ENCODE measurements at places on chromosomes 13 and 19.

DNA sequence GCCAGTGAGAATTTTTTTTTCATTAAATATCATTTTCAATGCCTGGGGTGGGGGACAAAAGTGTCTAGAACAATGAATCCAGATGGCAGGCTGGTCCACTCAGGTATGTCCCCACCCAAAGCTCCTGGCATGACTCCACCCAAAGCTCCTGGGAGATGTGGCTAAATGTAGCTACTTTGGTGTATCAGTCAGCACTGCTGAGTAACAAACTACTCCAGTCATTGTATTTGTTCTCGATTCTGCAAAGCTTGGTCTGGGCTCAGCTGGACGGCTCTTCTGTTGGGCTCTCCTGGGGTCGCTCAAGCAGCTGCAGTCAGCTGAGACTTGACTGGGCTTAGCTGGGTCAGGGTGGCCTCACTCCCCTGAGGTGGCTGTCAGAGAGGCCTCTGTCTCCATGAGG, 48.5 kb downstream of the CELF5 start:
- DNase-seq = no peak

- DNase-seq = no peak
These were observed 1.4 kb upstream of the SAMD1 start for GRCh38 chr19:14091813-14092462.

DNA sequence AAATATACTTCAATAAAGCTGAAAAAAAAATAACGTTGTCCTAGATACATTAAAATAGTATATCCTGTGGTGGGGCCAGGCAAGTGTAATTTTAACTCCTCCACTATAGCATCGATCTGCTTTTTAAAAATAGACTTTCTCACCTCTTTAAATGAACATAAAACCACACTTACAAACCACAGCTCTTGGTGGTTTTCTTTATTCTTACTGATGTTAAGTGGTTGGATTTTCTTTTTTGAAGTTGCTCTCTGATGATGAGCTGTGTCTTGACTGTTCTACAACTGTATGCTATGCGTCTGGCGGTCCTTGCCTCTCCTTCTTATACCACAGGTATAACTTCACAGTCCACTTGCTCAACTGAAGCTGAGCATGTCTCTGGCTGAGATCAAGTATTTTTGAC, 721.5 kb upstream of the KLHL1 start:
- DNase-seq = no peak

DNA sequence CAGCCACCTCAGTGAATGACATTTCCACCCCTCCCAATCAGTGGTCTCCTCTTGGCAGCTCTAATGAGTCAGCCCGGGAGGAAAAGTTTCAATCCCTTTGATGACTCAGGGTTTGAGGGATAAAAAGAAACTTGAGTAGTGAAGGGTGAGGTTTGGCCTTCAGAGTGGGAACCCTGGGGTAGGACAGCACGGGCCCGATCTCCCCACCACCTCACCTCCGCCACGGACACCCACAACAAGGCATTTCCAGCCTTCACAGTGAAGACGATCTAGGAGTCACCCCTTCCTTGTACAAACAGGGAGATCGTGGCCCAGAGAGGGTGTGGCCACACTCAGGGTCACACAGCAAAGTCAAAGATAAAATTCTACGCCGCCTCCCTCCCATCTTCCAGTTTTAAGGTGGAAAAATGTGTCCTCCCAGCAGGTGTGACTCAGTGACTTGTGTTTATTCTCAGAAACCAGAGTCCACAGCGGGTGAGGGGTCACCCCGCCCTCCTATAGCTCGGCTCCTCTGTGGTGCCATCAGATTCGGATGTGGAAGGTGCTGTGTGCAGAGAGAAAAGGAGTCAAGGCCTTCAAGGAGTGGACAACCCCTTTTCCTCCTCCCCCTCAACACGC, 12.3 kb downstream of the CIB3 start:
- DNase-seq = no peak

DNA sequence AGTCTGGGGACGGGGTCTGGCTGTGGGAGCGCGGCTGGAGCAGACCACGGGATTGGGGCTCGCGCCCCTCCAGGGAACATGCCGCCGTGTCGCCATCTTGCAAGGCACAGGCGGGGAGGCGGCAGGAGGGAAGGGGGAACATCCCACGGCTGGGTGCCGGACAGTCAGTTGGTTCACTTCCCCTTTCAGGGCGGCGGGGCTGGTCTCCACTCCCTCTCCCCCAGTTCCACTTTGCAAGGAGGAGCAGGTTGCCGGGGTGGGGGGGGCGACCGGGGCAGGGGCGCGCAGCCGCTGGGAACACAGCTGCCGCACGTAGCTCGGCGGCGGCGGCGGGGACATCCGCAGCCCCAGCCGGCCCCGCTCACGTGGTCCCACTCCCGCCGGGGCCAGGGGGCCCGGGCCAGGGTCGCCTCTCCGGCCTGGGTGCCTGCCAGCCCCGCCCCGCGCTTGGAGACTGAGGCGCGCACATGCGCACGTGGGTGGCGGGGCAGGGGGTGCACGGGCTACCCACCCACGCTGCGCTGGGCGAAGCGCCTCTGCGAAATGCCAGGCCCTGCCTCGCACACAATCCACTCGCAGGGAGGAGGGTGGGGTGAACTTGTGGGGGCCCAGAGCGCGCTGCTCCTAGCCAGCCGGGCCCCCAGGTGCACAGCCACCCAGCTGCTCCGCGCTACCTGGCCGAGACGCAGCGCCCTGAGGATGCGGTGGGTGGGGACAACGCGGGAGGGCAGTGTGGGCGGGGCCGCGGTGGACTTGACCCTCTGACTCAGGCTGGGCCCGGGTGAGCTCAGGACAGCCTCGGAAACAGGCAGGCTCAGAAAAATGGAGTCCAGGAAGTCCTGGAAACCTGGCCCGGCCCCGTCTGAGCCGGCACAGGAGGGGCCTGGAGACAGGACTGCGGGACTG, 6.4 kb downstream of the KLF16 start:
- DNase-seq = no peak

GRCh38 chr19:41753936-41754529, 1.3 kb upstream of the CEACAM6 start:
- DNase-seq = peak; percentile 78

DNA sequence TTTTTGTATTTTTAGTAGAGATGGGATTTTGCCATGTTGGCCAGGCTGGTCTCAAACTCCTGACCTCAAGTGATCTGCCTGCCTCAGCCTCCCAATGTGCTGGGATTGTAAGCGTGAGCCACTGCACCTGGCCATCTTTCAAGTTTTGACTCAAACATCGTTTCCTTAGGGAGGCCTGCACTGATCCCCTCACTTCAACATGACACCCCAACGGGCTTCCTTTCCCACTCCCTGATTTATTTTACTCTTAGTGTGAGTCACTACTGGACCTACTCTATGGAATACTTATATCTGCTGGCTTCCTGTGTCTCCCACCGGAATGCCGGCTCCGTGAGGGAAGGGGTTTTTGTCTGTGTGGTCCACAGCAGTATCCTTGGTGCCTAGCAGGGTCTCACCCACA, 4.5 kb upstream of the ADAMTS10 start:
- no peak for DNase-seq

- DNase-seq = no peak
These were observed 977 bp downstream of the EPHX3 start for GRCh38 chr19:15231271-15231670.

- DNase-seq = no peak
These were observed 25.3 kb upstream of the TBC1D4 start for GRCh38 chr13:75507027-75508001.

- no peak for DNase-seq
These were observed 7.6 kb upstream of the EGLN2 start for GRCh38 chr19:40791349-40791748.

DNA sequence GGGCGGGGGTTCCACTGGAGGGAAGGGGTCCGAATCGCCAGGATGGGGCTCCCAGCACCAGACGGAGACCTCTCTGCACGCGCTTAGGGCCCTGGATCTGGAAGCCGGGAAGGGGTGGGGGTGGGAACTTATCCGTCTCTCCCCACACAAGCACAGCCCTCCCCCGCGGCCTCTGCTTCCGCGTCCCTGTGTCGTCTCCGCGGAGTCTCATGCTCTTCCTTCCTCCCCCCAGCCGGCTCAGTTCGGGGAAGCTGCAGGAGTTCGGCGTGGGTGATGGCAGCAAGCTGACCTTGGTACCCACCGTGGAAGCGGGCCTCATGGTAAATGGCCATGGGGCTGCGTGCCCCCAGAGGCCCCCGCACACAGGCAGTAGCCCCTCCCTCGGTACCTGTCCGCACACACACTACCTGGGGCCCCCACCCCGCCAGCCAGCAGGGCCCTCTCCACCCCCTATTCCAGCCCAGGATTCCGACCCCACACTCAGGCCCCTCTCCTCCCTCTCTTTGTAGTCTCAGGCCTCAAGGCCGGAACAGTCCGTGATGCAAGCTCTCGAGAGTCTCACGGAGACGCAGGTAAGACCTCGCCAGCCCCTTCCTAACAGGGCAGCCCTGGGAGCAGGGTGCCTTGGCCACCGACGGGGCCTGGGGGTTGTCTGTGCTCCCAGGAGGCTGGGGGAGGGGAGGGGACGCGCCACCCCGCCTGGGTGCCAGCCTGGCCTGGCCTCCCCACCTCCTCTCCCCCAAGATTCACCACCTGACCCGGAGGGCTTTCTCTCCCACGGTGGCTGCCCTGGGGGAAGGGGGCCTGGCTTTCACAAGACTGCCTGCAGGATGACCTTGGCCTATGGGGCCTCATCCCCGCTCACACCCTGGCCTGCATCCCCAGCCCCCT, 3.2 kb downstream of the MIDN start:
- peak; percentile 55 for DNase-seq

DNA sequence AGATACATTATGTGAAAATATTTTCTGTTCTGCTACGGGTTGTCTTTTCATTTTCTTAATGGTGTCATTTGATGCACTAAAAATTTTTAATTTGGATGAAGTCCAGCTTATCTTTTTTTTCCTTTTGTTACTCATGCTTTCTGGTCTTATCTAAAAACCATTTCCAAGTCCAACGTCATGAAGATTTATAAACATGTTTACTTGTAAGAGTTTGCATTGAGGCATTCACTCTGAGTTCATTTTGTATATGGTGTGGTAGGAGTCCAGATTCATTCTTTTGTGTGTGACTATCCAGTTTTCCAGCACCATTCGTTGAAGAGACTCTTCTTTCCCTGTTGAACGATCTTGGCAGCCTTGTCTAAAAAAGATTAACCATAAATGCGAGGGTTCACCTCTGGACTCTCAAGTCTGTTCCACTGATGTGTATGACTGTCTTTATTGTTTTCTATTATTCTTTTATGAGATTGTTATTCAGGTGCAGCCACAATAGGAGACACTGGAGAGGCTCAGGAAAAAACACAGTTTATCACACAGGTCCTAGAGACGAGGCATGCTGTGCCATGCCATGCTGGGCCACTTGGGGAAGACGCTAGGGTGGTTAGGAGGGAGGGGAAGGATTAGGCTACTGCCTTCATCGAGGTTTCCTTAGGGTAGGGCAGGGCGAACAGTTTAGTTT, 35.0 kb downstream of the NAA16 start:
- no peak for DNase-seq

DNA sequence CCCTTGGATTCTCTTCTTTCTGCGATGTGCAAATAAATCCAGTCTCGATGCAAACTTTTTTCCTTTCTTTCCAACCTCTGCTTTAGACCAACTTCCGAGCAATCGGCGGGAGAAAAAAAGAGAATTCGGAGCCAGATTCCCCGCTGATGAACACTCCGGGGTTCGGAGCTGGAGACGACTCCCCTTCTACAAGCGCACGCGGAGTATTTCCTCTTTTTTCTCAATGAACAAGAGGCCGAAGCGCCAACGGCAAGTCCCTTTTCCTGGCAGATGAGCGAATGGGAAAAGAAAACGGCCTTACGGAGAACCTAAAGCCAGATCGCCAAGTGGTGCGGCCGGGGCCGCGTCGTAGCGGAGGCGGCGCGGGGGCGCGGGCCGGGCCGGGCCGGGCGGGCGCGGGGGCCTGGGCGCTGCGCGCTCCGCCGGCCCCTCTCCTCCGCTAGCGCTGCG, 250 bp downstream of the SPRY2 start:
- DNase-seq = no peak

GRCh38 chr19:34639491-34640085, 37.4 kb downstream of the SCGB2B2 start:
- peak; percentile 71 for DNase-seq

- DNase-seq = peak; percentile 16
These were observed 8.2 kb downstream of the SMIM24 start for GRCh38 chr19:3471954-3472655.

- DNase-seq = no peak
These were observed 207.6 kb downstream of the DACH1 start for GRCh38 chr13:71659404-71659803.

- no peak for DNase-seq
These were observed 5.3 kb upstream of the ZNF613 start for GRCh38 chr19:51921949-51922348.

GRCh38 chr13:98462241-98462882, 114.5 kb downstream of the STK24 start:
- no peak for DNase-seq

- no peak for DNase-seq
These were observed 42.1 kb upstream of the C13orf46 start for GRCh38 chr13:114015969-114016295.

GRCh38 chr13:106393776-106394175, 141.7 kb downstream of the EFNB2 start:
- DNase-seq = no peak

- DNase-seq = no peak
These were observed 888.5 kb downstream of the UQCRFS1 start for GRCh38 chr19:28324275-28325060.

- DNase-seq = no peak
These were observed 1669.9 kb upstream of the SPRY2 start for GRCh38 chr13:82010780-82011179.

DNA sequence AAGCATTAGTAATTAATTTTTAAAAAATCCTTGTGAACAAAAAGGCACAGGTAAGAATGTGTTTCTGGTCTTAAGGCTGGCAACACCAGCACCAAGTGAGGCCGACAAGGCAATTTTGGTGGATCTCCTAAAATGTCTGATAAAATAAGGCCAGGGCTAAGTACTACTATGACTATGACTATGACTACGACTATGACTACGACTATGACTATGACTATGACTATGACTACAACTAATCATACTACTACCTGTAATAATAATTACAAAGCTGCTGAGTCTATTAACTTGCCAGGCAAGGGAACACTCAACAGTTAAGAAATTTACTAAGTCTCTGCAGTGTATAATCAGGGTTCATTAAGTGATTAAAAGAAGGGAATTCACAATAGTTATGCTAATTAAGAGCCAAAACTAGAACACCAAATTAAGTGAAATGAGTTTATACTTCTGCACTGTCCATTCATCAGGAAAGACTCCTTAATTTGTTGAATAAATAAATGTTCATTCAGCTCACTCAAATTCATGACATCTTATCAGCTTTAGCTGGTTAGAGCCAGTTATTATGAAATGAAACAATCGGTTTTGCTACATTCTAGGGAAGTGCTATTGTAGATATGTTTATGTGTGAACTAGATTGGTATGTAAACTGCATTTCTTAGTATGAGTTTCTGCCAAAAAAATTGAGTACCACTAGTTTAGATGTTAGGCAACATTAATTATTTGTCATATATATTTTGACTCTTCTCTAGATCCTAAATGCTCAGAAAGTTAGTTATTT, 1626.2 kb upstream of the PCDH20 start:
- no peak for DNase-seq

DNA sequence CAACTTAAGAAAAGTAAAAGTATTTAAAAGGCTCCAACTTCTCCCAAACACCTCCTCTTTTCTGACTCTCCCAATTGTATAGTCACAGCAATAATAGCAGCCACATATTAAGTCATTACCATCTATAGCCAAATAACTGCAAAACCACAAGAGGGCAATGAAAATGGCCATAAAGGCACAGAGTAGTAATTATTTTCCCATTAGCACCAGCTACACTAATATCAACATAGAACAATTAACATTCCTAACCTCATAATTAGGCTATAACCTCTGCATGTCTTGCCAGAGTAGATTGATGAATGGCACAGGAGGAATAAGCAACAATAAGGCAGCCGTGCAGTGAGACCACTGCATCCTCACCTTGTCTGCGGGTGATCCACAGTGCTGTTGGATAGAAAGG, 226.4 kb upstream of the SERP2 start:
- no peak for DNase-seq
